Type B pancreatic cell (in vitro differentiated cells): ENCODE measurements at places on chromosomes 2 and 18.

GRCh38 chr2:240644859-240645301 is 19.6 kb downstream of the GPR35 start:
- H3K27me3 ChIP-seq: peaks cover 41% of the 10 kb centered on the region
- H3K4me1 ChIP-seq: peaks cover 11% of the 10 kb centered on the region
- no peak for DNase-seq
- H3K36me3 ChIP-seq: no peaks in the 10 kb centered on the region
- H3K4me3 ChIP-seq: no peak overlapping the region
- no peak overlapping the region for H3K27ac ChIP-seq

GRCh38 chr2:191043438-191043837 is 29.5 kb upstream of the STAT1 start:
- no peaks in the 10 kb centered on the region for H3K27me3 ChIP-seq
- no peaks in the 10 kb centered on the region for H3K36me3 ChIP-seq
- H3K27ac ChIP-seq: no peak overlapping the region
- H3K4me3 ChIP-seq: no peak overlapping the region
- DNase-seq: no peak
- no peaks in the 10 kb centered on the region for H3K4me1 ChIP-seq

GRCh38 chr2:196711625-196712024 is 72.1 kb downstream of the CCDC150 start:
- no peaks in the 10 kb centered on the region for H3K4me1 ChIP-seq
- no peak for DNase-seq
- peaks cover 17% of the 10 kb centered on the region for H3K36me3 ChIP-seq
- H3K4me3 ChIP-seq: no peak overlapping the region

DNA sequence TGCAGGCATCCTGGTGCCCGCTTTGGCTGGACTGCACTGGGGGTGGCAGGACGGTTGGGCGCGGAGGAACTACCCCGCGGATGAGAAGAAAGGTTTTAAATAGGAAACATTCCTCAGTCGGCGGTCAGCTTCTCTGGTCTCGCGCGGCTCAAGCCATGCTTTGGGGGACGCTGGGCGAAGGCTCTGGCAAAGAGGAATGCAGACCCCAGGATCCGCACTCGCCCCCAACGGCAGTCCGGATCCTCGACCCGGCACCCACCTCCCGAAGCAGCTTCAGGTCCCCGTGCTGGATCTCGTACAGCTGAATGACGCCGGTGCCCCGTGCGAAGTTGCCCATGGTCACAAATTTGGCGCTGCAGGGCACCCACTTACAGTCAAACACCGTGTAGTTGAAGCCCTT is 686 bp upstream of the PNO1 start:
- H3K36me3 ChIP-seq: peaks cover 16% of the 10 kb centered on the region
- no peaks in the 10 kb centered on the region for H3K27me3 ChIP-seq
- peak overlapping the region; percentile 100 for H3K27ac ChIP-seq
- peak overlapping the region; percentile 98 for H3K4me3 ChIP-seq
- peaks cover 23% of the 10 kb centered on the region for H3K4me1 ChIP-seq
- DNase-seq: no peak

- no peak overlapping the region for H3K27ac ChIP-seq
- DNase-seq: no peak
- H3K27me3 ChIP-seq: peaks cover 83% of the 10 kb centered on the region
- H3K36me3 ChIP-seq: no peaks in the 10 kb centered on the region
Observed at GRCh38 chr2:176186024-176186423, 2.4 kb upstream of the HOXD1 start.
